ENCODE measurements at places on chromosomes 5 and 9. TPM values are rescaled to one million over a fixed set of nuclear protein-coding genes. Genes with fewer than 3 reads are reported as not detected.

Gene ZBED3
- total RNA-seq, result 14.7 TPM

DNA sequence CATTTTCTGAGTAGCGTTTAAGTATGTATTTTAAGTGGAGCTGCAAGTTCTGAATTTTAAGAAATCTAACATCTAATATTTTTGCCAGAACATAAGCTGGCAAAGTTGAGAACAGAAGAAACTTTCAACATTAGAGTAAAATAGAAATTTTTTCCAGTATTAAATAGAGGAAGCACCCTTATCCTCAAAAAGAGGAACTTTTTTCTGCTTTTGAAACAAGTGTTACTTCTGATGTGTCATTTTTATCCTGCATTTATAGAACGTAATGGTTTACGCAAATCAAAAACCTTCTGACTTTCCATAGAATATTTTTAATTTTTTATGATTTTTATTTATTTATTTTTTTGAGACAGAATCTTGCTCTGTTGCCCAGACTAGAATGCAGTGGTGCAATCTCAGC lies 21.8 kb downstream of the ZBED3 start:
- DNase-seq, result no peak

Gene SPEF2
- total RNA-seq, result 12.9 TPM

Gene CARTPT
- total RNA-seq, result not detected

DNA sequence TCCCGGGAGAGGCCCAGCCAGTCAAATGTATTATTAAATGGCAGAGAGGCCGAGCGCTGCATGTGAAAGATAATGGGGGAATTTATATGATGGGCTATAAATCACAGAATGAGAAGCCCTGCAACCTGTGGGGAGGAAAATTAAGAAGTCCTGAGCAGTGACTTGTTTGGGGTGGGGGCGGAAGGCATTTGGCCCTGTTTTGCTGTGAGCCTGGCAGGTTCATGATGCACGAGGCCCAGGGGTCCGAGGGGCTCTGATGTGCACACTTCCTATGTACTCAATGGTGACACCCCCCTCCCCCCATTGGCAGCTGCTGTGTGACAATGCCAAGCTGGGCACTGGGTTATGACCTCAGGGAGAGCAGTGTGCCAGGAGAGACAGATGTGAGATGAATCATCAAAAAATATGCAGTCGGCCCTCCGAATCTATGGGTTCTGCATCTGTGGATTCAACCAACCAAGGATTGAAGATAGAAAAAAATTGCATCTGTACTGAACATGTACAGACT lies 13.7 kb upstream of the DAB2IP start:
- DNase-seq, result no peak

- DNase-seq, result no peak
Measured at GRCh38 chr5:22354956-22355355, 498.2 kb downstream of the CDH12 start.

- DNase-seq, result no peak
Measured at GRCh38 chr9:6199596-6199995, 16.0 kb upstream of the IL33 start.

DNA sequence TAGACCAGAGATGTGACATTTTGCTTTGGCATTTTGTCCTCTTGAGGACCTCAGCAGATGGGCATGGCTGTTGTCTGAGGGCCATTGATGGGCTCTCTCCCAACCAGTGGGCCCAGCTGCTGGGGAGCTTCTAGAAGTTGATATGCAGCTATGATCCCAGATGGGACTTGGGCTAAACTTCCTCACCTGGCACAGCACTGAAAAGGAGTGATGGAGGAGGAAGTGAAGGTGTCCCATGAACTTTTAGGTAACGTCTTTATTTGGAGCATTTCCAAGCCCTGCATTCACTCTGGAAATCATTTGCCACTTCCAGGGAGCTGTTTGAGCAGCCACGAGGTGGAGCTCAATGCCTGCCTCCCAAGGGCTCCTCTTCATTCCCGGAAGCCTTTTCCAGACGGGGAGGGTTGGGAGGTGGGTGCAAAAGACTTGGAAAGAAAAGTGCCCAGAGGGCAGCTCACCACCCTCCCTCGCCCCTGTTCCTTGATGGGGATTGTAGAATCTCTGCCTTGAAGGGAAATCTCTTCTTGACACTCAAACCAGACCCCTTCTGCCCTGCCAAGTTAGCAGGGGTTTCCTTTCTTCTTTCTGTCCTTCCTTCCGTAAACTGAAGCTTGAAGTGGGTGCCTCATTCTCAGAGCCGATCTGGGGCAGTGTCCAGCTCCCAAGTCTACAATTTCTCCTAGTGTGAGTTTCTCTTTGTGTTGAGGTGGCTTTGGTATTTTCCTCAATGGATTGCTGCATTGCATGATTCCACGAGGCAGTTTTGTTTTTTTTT lies 18.1 kb upstream of the NEUROG1 start:
- DNase-seq, result no peak

DNA sequence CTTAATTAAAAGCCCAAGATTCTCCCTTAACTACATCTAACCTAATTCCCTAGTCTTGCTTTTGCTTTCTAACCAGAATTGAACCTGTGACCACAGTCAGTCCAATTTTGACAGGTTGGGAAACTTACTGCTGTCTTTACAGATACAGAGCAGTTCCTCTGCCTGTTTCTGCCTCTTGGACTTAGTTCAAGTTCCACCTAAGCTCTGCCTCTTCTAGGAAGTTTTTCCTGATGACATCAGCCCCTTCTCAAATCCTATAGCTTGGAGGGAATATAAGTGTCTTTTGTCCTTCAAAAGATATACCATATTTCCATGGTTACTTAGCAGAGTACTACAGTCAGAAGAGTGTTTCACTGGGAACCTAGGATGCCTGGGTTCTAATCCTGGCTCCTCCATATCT lies 31.7 kb downstream of the BRINP1 start:
- DNase-seq, result no peak

Gene ANKRD20A1
- total RNA-seq, result 4.4 TPM

GRCh38 chr9:3401221-3401954 lies 124.4 kb downstream of the RFX3 start:
- no peak for DNase-seq

DNA sequence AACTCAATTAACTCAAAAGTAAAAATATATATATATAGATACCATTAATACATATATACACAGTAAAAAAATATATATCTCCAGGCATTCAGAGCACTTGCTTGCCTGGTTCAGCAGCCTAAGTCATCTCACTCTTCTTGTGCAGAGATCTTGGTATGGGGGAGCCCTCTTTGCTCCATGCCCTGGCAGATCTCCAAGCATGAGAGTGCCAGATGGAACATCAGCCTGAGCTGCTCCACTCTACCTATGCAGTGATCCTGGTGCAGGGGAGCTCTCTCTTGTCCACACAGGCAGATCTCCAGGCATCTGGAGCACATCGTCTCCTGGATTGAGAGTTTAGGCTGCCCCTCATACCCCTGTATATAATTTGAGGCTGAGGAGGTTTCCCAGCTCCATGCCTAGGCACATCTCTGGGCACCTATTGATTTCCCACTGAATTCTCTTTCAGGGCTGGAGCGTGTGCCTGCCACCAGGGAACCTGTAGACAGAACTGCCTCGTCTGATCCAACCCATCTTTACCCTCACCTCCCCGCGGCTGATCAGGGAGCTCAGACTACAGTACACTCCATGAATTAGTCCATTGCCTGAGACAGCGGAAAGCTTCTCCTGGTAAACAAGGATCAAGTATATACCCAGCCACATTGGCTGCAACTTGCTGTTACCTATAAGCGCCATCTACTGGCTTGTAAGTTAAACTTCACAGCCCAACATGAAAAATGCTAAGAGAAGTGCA lies 342.4 kb upstream of the GRIA1 start:
- no peak for DNase-seq

- no peak for DNase-seq
Measured at GRCh38 chr5:132787076-132787475, 10.0 kb upstream of the SEPTIN8 start.

Gene PCDHB9
- 1.9 TPM for total RNA-seq

- no peak for DNase-seq
Measured at GRCh38 chr9:129774791-129775447, 22.1 kb upstream of the PTGES start.

GRCh38 chr9:36116593-36116992 lies 19.9 kb upstream of the GLIPR2 start:
- DNase-seq, result no peak

Gene LECT2
- total RNA-seq, result not detected

Gene CNTNAP3B
- 24.1 TPM for total RNA-seq

GRCh38 chr9:137298401-137299202 lies 3.5 kb downstream of the NRARP start:
- no peak for DNase-seq

DNA sequence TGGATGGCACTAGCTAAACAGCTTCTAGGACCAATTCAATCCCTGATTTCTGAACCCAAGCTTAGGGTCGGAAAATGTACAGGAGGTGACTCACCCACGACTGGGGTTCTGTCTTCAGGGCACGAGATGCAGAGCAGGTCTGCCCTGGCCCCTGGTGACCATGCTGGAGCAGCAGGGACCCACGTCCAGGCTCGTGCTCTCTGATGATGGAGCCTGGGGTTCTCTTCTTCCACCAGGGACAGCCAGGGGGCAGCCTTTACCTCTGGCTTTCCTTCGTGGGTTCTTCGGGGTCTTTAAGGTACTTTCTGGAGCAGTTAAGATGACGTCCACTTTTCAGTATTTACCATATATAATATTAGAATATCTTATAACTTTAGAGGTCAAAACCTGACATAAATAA lies 2.1 kb downstream of the CFAP77 start:
- no peak for DNase-seq

GRCh38 chr5:131968396-131968954 lies 23.0 kb upstream of the MEIKIN start:
- no peak for DNase-seq

DNA sequence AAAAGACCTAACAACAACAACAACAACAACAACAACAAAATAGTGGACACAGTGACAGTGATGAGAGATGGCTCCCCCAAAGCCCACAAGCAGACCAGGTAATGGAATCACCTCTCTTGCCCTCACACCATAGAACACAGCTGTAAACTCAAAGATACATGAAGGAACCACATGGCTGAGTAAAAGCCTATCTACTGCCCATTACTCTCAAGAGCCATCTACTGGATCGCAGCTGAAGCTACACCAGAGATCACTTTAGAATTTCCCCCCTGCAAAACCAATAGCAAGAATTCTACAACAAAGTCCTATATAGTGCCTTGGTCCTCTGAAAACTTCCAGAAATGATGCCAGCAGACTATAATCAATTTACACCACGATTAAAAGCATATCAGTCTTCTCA lies 1537.6 kb upstream of the CDH9 start:
- no peak for DNase-seq

Gene TIFAB
- total RNA-seq, result not detected

Gene SPDL1
- 10.4 TPM for total RNA-seq

GRCh38 chr5:9500625-9501024 lies 45.2 kb downstream of the SEMA5A start:
- DNase-seq, result no peak

Gene GRXCR2
- total RNA-seq, result not detected

Gene SOWAHA
- 6.8 TPM for total RNA-seq

Gene IRX1
- total RNA-seq, result not detected

GRCh38 chr5:159010661-159011442 lies 88.9 kb downstream of the EBF1 start:
- no peak for DNase-seq

GRCh38 chr5:143527808-143528207 lies 124.3 kb upstream of the NR3C1 start:
- DNase-seq, result no peak

Gene F2R
- total RNA-seq, result 4.7 TPM

Gene ANKRD31
- 1.0 TPM for total RNA-seq

GRCh38 chr5:57594436-57594835 lies 111.8 kb upstream of the ACTBL2 start:
- DNase-seq, result no peak

DNA sequence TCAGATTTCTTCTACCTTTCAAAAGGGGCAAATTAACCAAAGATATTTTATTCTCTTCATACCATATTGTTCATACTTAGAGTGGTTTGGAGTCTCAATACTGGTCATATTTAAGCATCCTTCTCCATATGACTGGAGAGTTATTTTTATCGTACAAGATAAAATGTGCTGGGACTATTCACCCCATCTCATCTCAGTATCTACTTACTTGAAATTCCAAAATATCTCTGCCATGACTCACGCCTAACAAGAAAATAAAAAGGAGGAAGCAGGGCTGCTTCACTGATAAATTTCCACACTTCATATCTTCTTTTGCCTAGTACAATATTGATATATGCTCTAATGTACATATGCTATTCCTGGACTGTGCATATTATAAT lies 277.9 kb upstream of the CDH9 start:
- no peak for DNase-seq

- no peak for DNase-seq
Measured at GRCh38 chr5:155434681-155435080, 421.1 kb downstream of the KIF4B start.

Measured in ureter (tissue), 1 donor.